ENCODE measurements at places on chromosomes 2 and 18. TPM values are rescaled to one million over a fixed set of nuclear protein-coding genes. Genes with fewer than 3 reads are reported as not detected.

Gene C2orf80
- total RNA-seq = not detected

Gene ITGB6
- 84.8 TPM for total RNA-seq

Gene SRD5A2
- not detected for total RNA-seq

Gene GALR1
- total RNA-seq = not detected

Gene EN1
- 2.3 TPM for total RNA-seq

Gene SPATA3
- not detected for total RNA-seq

Gene PSMA8
- not detected for total RNA-seq

Gene IL36G
- total RNA-seq = not detected

Gene UBE2F
- total RNA-seq = 40.1 TPM

Gene PJVK
- 4.3 TPM for total RNA-seq

Gene UGT1A7
- 7.2 TPM for total RNA-seq

Gene ALPI
- not detected for total RNA-seq

Gene TEX44
- not detected for total RNA-seq

Gene MARCHF4
- total RNA-seq = 0.54 TPM

Gene KLHL41
- 0.21 TPM for total RNA-seq

Gene THSD7B
- not detected for total RNA-seq

Gene CRYGD
- total RNA-seq = not detected

Gene FBXO41
- 16.1 TPM for total RNA-seq

Gene TTN
- 0.07 TPM for total RNA-seq

Gene SLC30A3
- 0.24 TPM for total RNA-seq

Gene SLC9A2
- 5.7 TPM for total RNA-seq

Gene POTEJ
- not detected for total RNA-seq

Gene PPP4R1
- total RNA-seq = 110 TPM

Gene TACR1
- total RNA-seq = not detected

Gene ACOXL
- 2.4 TPM for total RNA-seq

Gene SERPINB13
- not detected for total RNA-seq
